NCI-H1105 treated with DMSO at 0.1 percent for 48 hours (cell line): ENCODE measurements at places on chromosomes 7 and 10.

DNA sequence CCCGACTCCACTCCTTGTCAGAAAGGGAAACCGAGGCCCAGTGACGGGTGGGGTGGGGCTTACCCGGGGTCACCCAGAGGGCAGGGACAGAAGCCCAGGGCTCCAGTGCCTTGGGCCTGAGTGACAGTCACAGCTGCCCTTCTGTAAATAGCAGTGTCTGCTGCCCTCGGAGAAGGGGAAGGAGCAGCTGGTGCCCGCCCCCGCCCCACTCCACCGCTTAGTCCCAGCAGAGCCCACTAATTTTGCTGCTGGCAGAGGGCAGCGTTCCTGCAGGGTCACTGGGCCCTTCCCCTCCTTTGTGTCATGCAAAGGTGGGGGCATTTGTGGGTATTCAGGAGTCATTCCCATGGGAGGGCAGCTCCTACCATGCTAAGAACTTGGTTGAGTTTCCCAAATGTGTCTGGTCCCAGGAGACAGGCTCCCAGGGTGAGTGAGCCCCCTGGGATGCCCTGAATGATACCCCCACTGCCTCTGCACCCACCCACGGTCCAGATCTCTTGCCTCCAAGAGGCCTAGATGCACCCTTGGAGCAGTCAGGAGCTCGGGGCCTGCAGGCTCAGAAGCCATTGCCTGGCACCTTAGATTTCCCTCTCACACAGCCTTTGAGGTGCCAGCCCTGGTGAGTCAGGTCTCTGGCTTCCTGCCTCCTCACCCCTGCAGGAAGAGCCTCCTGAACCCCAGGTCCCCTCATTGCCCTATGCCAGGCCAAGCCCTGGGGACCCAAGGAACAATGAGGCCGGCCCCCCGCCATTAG lies 17.2 kb downstream of the SH2B2 start:
- no peak for DNase-seq

DNA sequence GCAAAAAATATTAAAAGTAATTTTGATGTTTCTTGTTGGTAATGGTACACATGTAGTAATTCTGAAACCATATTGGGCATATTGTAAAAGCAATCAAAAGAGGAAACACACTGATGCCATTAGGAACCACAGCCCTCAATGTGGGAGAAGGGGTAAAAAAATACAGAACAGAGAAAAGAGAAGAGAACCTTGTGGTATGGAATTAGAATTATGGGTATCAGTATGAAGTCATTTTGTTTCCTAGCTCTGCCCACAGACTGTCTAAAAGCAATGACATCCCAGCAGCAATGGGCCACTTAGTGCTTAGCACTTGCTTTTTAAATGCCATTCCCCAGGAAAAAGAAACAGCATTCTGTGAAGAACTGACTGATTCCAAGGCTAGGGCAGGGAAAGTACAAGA lies 61.5 kb downstream of the CPVL start:
- no peak for DNase-seq

DNA sequence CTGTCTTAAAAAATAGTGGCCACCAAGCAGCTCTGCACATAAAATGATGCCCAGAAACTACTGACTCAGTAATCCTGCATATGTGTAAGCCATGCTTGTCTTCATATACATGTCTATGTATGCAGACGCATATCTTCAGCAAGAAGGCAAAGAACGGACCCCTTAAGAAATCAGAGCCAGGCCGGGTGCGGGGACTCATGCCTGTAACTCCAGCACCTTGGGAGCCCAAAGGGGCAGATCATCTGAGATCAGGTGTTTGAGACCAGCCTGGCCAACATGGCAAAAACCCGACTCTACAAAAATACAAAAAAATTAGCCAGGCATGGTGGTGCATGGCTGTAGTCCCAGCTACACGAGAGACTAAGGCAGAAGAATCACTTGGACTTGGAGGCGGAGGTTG lies 295.0 kb downstream of the TCERG1L start:
- no peak for DNase-seq

- DNase-seq: no peak
Observed at GRCh38 chr7:108434010-108434409, 22.2 kb downstream of the NRCAM start.
